ENCODE measurements at places on chromosomes 16 and 17.
A peak's percentile ranks its signal among the peaks of the same experiment; 100 is the strongest.

- no peak for DNase-seq
These were observed 404.9 kb upstream of the EEF2KMT start for GRCh38 chr16:5502467-5502869.

- DNase-seq = peak; percentile 1
These were observed 183.2 kb upstream of the GSE1 start for GRCh38 chr16:85429776-85430522.

- DNase-seq = no peak
These were observed 15.3 kb downstream of the XPO6 start for GRCh38 chr16:28196387-28196987.

GRCh38 chr16:11748404-11749254, 6.0 kb upstream of the TXNDC11 start:
- DNase-seq = no peak

DNA sequence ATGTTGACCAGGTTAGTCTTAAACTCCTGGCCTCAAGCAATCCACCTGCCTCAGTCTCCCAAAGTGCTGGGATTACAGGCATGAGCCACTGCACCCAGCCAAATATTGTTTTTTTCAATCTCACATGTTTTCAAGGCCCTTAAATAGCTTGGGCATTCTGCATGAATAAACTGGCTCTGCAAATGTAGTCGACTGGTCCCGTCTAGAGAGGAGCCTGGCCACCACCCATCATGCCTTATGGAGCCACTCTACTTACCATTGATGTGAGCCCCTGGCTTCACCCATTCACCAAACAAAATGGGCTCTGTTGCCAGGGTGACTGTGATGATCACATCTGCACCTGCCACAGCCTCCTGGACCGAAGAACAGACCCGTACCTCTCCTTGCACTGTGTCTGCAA, 10.8 kb downstream of the CRYM start:
- DNase-seq = no peak

DNA sequence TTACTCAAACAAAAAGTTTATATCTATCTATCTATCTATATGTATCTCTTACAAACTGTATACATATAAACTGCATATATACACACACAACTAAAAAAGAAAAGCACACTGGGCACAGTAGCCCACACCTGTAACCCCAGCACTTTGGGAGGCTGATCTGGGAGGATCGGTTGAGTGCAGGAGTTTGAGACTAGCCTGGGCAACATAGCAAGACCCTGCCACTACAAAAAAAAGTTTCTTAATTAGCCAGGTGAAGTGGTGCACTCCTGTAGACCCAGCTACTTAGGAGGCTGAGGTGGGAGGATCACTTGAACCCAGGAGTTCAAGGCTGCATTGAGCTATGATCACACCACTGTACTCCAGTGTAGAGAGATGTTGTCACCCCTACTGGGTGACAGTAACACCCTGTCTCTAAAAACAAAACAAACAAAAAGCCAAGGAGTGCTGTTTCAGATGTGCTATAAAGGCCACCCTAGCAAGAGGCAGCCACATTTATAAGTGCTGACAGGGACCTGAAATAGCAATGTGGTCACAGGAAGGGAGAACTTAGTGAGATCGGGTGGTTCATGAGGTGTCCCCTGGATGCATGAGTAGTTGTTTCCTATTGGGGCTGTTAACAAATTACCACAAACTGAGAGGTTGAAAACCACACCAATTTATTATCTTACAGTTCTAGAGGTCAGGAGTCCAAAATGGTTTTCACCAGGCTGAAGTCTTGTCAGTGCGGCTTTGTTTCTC, 4.8 kb downstream of the CD2BP2 start:
- no peak for DNase-seq

GRCh38 chr16:2042986-2043666, 4.5 kb downstream of the NTHL1 start:
- no peak for DNase-seq

- DNase-seq = no peak
These were observed 2.1 kb downstream of the SSTR2 start for GRCh38 chr17:73166731-73167581.

DNA sequence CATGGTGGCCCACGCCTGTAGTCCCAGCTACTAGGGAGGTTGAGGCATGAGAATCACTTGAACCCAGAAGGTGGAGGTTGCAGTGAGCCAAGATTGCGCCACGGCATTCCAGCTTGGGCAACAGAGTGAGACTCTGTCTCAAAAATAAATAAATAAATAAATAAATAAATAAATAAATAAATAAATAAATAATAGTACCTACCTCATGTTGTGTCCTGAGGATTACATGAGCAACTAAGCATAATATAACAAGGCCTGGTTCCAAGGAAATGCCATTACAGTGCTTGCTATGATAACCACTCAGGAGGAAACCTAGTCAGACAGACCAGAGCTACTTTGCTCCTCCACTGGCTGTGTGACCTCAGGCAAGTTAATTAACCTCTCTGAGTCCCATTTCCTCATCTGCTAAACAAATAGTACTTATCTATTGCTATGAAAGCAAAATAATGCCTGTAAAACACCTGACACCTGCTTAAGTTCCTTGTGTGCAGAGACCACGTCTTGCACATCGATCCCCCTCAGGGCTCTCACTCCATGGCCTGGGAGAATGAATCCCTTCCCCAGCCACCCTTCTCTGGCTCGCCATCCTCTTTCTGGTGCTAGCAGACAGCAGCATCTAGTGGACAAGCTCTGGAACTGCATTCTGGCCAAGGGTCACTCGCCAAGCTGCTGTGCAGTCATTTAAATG, 7.5 kb downstream of the EPOP start:
- peak; percentile 43 for DNase-seq

GRCh38 chr16:82814059-82814458, 187.3 kb downstream of the CDH13 start:
- no peak for DNase-seq

GRCh38 chr17:30812218-30813177, 12.0 kb downstream of the CRLF3 start:
- no peak for DNase-seq

DNA sequence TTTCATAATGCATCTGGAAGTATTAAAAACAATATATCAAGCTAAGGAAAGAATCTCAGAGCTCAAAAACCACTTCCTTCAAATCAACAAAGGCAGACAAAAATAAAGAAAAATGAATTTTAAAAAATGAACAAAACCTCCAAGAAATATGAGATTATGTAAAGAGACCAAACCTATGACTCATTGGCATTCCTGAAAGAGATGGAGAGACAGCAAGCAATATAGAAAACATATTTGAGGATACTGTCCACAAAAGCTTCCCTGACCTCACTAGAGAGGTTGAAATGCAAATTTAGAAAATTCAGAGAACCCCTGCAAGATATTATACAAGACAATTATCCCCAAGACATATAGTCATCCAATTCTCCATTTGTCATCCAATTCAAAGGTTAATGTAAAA, 311.3 kb upstream of the SOX9 start:
- no peak for DNase-seq

GRCh38 chr17:7063518-7064094, 16.4 kb downstream of the CLEC10A start:
- no peak for DNase-seq

DNA sequence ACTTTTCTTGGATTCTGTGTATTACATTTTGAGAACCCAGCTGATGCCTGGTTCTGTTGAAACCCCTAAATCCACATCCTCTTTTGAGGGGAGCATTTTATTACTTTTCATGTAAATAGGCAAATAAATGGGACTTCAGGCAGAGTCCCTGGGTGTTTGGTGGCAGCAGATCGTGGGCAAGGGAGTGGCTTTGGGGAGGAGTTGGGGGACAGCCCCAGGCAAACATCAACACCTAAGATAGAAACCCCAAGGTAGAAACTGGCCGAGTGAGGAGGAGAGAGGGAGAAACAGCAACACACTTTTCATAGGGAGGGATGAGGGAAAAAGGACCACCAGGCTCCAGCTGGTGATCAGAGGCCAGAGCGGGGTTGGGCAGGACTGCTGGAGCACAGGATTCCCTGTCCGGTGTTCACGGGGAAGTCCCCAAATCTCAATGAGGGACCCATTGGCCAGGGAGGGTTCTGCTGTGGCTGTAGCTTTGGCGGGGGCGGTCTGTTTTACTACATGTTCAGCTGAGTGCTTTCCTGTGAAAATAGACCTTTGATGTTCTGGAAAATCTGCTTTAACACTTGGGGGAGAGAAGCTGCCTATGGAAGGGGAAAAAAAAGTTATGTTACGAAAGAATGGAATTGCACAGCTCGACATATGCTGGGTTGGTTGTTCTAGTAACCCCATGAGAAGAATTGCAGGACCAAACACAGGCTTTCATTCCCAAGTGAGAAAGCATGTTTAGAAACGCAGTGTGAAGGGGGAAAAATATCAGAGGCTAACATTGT, 46.6 kb downstream of the MSI2 start:
- DNase-seq = no peak

- no peak for DNase-seq
These were observed 56.8 kb upstream of the ARL4D start for GRCh38 chr17:43341715-43342588.

GRCh38 chr17:45366049-45366448, 49.2 kb upstream of the MAP3K14 start:
- no peak for DNase-seq

DNA sequence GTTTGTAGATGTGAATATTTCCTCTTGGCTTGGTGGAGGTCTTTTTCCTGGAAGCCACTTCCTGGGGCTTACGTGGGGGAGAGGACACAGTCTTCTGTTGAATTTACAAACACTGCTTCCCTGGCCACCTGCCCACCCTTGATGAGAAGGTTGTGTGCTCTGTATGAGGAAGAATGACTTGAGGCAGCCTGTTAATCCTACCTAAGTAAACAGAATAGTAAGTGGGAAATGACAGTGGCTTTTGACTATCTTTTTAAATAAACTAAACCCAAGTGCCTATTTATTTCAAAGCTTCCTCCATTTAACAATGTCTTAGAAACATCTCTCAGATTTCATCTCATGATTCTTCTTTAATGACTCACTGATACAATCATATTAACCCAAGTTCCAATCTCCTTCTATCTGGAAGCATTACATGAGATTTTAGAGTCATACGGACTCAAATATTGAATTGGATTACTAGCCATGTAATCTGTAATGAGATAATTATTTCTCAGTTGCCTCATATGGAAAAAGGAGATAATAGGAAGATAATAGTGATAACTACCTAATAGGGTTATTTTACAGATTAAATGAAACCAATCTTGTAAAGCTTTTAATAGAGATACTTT, 96.6 kb upstream of the SMIM36 start:
- no peak for DNase-seq

- no peak for DNase-seq
These were observed 3.8 kb upstream of the XYLT1 start for GRCh38 chr16:17474572-17474971.

- no peak for DNase-seq
These were observed 29.1 kb downstream of the MAP1LC3B start for GRCh38 chr16:87421003-87421912.

DNA sequence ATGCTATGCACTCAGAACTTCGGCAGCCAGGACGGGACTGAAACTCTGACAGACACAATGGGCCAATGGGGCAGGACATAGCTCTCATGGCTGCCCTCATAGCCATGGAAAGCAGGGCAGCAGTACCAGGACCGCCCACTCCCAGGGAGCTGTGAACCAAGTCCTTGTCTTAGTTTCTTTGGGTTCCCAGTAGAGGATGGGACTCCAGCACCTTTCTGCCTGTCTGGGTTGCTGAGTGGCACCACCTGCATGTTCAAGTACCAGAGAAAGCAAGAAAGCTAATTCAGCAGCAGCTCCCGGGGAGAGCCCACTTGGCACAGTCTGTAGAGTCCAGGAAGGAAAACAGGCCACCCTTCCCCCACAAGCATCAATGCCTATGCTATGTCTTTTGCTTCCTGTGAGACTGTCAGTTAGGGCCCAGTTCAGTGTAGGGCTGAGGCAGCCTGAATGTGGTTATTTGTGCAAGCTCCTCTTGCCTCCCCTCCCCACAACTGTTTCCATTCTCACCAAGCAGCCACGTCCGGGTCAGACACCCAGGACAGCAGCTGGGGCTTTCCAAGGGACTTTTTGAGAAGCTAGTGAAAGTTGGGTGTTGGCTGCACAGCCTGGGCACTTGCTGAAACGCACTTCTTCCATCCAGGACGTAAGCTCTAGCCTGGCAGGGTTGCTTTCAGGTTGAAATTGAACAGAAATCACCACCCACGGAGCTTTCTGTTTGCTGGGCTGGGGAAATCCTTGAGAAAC, 7.8 kb downstream of the SUPT4H1 start:
- DNase-seq = peak; percentile 64

DNA sequence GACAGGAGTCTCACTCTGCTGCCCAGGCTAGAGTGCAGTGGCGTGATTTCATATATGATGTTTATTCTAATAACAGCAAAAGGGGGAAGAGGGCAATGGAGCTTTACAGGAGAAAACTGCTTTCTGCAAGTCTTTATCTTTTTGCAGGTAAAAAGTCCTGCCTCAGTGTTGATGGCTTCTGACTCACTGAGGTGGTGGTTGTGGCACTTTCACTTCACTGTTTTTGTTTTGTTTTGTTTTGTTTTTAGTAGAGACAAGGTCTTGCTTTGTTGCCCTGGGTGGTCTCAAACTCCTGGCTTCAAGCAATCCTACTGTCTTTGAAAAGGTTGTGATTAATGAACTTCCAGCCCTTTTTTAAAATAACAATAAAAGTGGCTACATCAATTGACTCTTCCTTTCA, 68.0 kb upstream of the TBC1D3K start:
- DNase-seq = no peak

- no peak for DNase-seq
These were observed 113.5 kb upstream of the RPL38 start for GRCh38 chr17:74089869-74090464.

- DNase-seq = no peak
These were observed 104.3 kb upstream of the DNAH9 start for GRCh38 chr17:11493936-11494335.

DNA sequence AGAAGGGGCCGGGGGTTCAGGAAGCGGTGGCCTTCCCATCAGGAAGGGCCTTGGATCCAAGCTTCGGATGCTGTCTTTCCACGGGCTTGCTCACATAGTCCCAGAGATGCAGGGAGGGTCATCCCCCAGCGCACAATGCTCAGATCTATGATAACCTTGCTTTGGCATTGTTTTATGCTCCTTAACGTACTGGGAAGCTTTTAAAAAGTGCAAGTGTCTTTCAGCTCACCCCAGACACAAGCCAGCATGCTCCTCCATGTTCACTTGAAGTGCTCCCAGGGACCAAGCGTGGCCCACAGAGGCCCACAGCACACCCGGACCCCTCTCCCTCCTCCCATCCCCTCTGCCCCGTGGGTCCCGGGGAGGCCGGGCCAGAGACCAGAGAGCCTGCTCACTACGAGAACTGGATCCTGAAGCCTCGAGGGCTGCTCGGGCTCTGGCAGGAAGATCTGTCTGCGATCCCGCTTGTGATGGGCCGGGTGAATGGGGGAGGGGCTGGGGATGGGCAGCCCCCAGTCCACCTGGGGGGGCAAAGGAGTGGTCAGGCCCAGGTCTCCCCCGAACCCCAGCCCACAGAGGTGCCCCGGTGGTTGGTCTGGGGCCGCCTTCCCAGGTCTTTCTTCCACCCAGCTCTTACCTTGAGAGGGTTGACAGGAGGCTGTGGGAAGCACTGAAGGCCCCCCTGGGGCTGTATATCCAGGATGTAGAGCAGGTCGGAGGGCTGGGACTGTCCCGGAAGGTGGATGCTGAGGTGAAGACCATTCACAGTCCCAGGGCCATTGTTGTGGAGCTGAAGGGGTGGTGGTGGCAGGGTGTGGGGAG, 11.8 kb upstream of the FAM171A2 start:
- DNase-seq = no peak

Measured in T-helper 17 cell (primary cell).